ENCODE measurements at places on chromosomes 4 and X.
A peak's percentile ranks its signal among the peaks of the same experiment; 100 is the strongest.

GRCh38 chr4:187603093-187604025, 392.2 kb upstream of the ZFP42 start:
- no peaks in the 10 kb centered on the region for H3K36me3 ChIP-seq
- peaks cover 6% of the 10 kb centered on the region for H3K4me1 ChIP-seq
- no peak overlapping the region for H3K27ac ChIP-seq
- H3K27me3 ChIP-seq = no peaks in the 10 kb centered on the region
- ATAC-seq = no peak

DNA sequence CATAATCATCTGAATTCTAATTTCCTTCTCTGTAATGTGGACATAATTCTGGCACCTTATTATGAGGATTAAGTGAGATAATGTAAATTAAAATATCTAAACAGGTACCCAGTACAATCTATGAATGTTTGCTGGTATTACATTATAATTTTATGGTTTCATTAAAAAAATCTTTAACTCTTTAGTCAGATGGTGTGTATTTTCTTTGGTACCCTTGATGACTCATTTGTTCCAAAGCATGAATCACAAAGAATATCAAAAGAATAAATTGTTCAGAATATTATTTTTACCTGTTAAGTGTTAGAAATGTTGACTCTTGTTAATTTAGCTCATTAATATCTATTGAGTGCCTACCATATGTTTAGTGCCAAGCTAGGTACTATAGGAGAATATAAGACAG, 74.3 kb downstream of the SNX25 start:
- H3K36me3 ChIP-seq = no peaks in the 10 kb centered on the region
- H3K27ac ChIP-seq = no peak overlapping the region
- no peaks in the 10 kb centered on the region for H3K27me3 ChIP-seq
- H3K4me1 ChIP-seq = peaks cover 7% of the 10 kb centered on the region

DNA sequence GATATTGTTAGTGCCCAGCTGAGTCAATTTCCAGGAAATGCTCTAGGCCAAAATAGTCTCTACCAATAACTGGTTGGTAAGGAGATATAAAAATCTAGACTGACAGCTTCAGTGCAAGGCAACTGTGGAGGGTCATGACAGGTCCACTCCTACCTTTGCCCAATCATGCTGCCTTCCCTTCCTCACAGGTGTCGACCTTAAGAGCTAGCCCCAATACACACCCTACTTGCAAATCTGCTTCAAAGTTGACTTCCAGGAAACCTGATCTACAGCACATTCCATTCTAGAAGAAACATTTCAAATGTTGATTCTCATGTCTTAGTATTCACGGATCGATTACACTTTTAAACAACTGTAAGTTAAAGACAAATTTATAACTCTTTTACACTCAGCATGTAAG, 1455.5 kb downstream of the TECRL start:
- no peaks in the 10 kb centered on the region for H3K4me1 ChIP-seq
- H3K36me3 ChIP-seq = no peaks in the 10 kb centered on the region
- no peak overlapping the region for H3K27ac ChIP-seq
- H3K4me3 ChIP-seq = no peak overlapping the region

DNA sequence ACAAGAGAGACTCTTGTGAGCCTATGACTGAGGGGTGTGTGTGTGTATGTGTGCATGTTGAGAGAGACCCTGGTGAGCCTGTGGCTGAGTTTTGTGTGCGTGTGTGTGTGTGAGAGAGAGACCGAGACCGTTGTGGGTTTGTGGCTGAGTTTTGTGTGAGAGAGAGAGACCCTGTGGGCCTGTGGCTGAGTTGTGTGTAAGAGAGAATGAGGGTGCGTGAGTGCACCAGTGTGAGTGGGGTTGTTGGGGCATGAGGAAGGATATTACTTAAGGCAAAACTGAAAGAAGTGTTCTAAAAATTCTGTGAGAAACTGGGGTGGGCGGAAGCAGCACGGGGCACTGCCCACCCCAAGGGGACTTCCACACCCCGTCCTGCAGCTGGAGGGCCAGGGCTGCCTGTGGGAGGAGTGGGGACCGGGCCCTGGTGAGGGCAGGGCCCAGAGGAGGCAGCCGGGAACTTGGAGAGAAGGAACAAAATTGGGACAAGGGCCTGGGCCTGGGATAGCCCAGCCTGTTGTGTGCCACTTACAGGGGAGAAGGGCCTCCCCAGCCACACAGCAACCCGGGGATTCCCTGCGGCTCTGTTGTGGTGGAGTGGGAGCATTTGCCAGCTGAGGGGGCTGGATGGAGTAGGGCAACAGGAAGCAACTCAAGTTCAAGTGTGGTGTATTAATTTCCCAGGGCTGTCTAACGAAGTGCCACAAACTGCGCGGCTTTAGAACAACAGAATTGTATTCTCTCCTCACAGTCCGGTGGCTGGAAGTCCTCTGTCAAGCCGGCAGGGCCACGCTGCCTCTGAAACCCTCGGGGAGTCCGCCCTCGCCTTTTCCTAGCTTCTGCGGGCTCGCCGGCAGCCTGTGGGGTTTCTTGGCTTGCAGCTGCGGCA, 22.1 kb downstream of the TMEM131L start:
- no peak overlapping the region for H3K27ac ChIP-seq
- H3K36me3 ChIP-seq = no peaks in the 10 kb centered on the region
- H3K27me3 ChIP-seq = no peaks in the 10 kb centered on the region
- peak; percentile 14 for ATAC-seq
- H3K4me3 ChIP-seq = no peak overlapping the region

GRCh38 chr4:127118681-127119080, 514.1 kb upstream of the INTU start:
- no peak overlapping the region for H3K27ac ChIP-seq
- H3K36me3 ChIP-seq = no peaks in the 10 kb centered on the region
- H3K4me3 ChIP-seq = no peak overlapping the region
- no peak for ATAC-seq
- H3K4me1 ChIP-seq = no peaks in the 10 kb centered on the region

GRCh38 chr4:8199594-8200301, 658 bp downstream of the SH3TC1 start:
- H3K27ac ChIP-seq = peak overlapping the region; percentile 1
- no peaks in the 10 kb centered on the region for H3K27me3 ChIP-seq
- ATAC-seq = no peak
- H3K4me1 ChIP-seq = peaks cover 54% of the 10 kb centered on the region
- H3K36me3 ChIP-seq = no peaks in the 10 kb centered on the region

- no peaks in the 10 kb centered on the region for H3K27me3 ChIP-seq
- H3K36me3 ChIP-seq = no peaks in the 10 kb centered on the region
- no peak for ATAC-seq
- H3K27ac ChIP-seq = no peak overlapping the region
Observed at GRCh38 chrX:48934581-48935300, 15.9 kb upstream of the PIM2 start.

- ATAC-seq = peak; percentile 60
- H3K27me3 ChIP-seq = no peaks in the 10 kb centered on the region
- H3K4me3 ChIP-seq = no peak overlapping the region
- H3K27ac ChIP-seq = no peak overlapping the region
- H3K4me1 ChIP-seq = no peaks in the 10 kb centered on the region
Observed at GRCh38 chr4:85446141-85446861, 28.6 kb upstream of the ARHGAP24 start.

Data from gastroesophageal sphincter (tissue), 4 donors.